ENCODE measurements at places on chromosomes 4 and X. TPM values are rescaled to one million over a fixed set of nuclear protein-coding genes. Genes with fewer than 3 reads are reported as not detected.

DNA sequence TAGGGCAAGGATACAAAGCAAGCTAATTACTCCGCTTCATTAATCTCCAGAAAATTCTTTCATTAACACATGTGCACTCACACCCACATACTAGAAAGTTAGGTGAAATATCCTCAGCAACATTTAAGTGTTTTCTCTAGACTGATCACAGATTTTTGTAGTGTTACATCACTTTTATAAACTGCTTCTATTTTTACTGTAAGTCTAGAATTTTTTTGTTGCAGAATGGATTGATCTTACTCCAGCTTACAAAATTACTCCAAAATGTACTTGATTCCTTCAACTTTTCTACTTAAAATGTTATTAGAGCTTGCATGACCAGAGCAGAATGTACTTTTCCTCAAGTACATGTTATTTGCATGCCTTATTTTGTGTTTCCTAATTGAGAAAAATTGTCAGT is 2325.2 kb downstream of the PCDH7 start:
- H3K4me1 ChIP-seq = no peaks in the 10 kb centered on the region
- H3K27ac ChIP-seq = no peak overlapping the region
- no peaks in the 10 kb centered on the region for H3K27me3 ChIP-seq

- H3K36me3 ChIP-seq = no peaks in the 10 kb centered on the region
- no peaks in the 10 kb centered on the region for H3K4me1 ChIP-seq
- no peaks in the 10 kb centered on the region for H3K27me3 ChIP-seq
- no peak overlapping the region for H3K4me3 ChIP-seq
- H3K27ac ChIP-seq = no peak overlapping the region
These were observed 359.1 kb upstream of the CXorf51A start for GRCh38 chrX:147173594-147173993.

GRCh38 chr4:19349416-19349815 is 902.3 kb upstream of the SLIT2 start:
- no peak overlapping the region for H3K4me3 ChIP-seq
- DNase-seq = no peak
- no peaks in the 10 kb centered on the region for H3K27me3 ChIP-seq
- no peak overlapping the region for H3K27ac ChIP-seq

- H3K4me3 ChIP-seq = no peak overlapping the region
- no peaks in the 10 kb centered on the region for H3K4me1 ChIP-seq
- no peaks in the 10 kb centered on the region for H3K36me3 ChIP-seq
These were observed 202.7 kb upstream of the POU3F4 start for GRCh38 chrX:83305381-83305780.

DNA sequence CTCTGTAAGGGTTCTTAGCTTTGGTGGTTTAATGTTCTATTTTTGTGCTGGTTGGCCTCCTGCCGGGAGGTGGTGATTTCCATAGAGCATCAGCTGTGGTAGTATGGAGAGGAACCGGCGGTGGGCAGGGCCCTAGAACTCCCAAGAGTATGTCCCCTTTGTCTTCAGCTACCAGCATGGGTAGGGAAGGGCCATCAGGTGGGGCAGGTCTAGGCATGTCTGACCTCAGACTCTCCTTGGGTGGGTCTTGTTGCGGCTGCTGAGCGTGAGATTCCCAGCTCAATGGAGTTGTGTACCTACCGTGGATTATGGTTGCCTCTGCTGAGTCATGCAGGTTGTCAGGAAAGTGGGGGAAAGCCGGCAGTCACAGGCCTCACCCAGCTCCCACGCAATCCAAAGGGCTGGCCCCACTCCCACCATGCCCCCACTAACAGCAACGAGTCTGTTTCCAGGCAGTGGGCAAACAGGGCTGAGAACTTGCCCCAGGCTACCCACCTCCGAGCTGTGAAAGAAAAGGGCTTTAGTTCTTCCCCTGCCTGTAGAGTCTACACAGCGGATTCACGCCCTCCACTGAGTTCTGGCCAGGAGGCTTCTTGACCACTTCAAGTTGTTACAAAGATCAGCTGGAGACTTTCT is 235.9 kb downstream of the RPA4 start:
- H3K4me3 ChIP-seq = no peak overlapping the region
- H3K27me3 ChIP-seq = no peaks in the 10 kb centered on the region
- no peak for DNase-seq

GRCh38 chrX:4129626-4130025 is 416.2 kb upstream of the PRKX start:
- H3K27ac ChIP-seq = no peak overlapping the region
- H3K4me1 ChIP-seq = no peaks in the 10 kb centered on the region
- no peak for DNase-seq
- H3K27me3 ChIP-seq = no peaks in the 10 kb centered on the region
- H3K4me3 ChIP-seq = no peak overlapping the region

DNA sequence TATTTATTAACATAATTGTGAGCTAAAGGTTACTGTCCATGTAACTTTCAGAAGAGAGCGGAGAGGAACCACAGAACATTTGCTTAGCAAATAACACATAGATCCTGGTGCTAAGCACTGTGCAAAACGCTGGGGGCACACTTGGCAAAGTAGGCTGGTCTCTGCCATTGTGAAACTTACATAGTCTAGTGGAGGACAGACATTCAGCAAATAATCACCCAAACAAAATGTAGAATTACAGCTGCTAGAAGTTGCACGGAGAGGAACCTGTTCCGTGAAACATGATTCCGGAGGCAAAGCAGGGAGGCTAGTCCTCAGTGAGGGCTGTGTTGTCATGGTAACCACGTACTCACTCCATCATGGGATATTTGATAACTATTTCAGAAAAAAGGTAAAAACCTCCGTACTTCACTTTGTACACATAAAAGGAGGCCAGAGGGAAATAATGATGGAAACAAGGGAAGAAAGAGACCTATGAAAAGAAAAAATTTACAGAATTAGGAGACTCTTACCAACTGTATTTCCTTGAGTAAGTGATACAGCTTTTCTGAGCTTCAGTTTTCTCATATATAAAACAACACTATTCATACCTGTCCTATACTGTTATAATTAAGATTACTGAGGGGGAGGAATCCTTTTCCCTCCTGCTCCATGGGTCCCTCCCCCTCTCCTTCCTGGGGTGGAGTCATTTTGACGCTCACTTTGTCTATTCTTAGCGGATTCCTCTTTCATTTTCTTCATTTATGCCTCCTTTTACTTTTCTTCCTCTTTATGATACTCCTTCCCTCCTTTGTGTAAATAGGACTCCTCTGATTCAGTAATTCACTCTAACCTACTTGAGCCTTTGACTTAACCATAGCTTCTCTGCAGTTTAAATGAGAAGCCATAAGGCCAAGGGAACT is 825 bp upstream of the RASGEF1B start:
- no peaks in the 10 kb centered on the region for H3K27me3 ChIP-seq
- H3K4me3 ChIP-seq = no peak overlapping the region
- DNase-seq = peak; percentile 59

DNA sequence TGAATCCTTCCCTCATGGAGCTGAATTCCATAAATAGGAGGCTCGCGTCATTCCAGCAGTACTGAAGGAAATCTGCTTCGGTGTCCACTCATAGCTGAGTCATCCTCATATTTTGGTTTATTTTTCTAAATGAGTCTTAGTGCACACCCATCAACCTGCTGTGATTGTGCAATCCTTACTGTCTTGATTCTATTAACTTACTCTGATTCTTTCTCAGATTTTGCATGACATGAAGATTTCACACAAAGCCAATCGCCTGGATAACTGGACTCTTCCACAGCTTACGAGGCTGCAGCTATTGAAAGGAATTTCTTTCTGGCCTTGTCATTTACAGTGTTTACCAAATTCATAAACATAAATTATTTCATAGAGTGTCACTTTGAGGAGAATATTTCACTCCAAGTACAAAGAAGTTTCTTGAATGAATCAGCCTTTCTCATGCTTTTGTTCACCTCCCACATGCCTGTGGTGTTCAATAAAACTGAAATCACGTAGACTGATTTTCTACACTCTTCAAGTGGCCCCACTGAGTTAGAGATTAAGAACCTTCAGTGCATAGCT is 207.6 kb upstream of the SLITRK2 start:
- no peaks in the 10 kb centered on the region for H3K27me3 ChIP-seq
- H3K4me1 ChIP-seq = no peaks in the 10 kb centered on the region
- no peak for DNase-seq
- no peak overlapping the region for H3K27ac ChIP-seq

- H3K4me1 ChIP-seq = no peaks in the 10 kb centered on the region
- DNase-seq = no peak
- no peak overlapping the region for H3K27ac ChIP-seq
These were observed 407.1 kb downstream of the IL15 start for GRCh38 chr4:142043509-142043908.

GRCh38 chr4:77184974-77185373 is 28.0 kb downstream of the CCNG2 start:
- no peak overlapping the region for H3K27ac ChIP-seq
- no peak overlapping the region for H3K4me3 ChIP-seq
- H3K36me3 ChIP-seq = no peaks in the 10 kb centered on the region
- no peaks in the 10 kb centered on the region for H3K4me1 ChIP-seq
- no peak for DNase-seq

DNA sequence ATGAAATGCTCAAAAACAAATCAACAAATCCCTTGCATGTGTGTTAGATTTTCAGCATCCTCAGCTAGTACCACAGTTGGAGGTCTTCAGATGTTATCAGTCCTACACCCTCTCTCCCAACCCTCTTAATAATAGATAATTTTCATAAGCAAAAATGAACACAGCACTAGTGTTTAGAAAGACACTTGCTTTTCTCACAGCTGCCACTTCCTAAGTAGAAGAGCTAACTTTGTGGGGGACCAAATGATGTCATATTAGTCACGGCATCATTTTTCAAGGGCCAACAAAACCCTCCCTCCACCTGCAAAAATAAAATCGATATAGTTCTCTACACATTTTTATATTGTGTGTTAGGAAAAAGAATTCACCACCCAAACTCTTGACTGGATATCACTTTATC is 163.5 kb upstream of the GYPA start:
- H3K4me1 ChIP-seq = no peaks in the 10 kb centered on the region

DNA sequence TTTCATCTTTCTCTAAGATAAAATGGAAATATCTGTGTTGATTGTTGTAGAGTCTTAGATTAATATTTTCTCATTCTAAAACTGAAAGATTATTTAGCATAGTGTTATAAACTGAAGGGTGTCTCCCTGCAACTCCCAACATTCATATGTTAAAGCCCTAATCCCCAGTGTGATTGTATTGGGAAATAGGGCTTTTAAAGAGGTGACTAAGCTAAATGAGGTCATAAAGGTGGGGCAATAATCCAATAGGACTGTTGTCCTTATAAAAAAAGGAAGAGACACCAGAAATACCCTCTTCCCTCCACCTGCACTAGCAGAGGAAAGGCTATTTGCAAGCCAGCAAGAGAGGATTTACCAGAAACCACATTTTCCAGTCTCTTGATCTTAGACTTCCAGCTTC is 1626.4 kb downstream of the C4orf33 start:
- H3K4me1 ChIP-seq = no peaks in the 10 kb centered on the region
- no peak overlapping the region for H3K27ac ChIP-seq
- H3K36me3 ChIP-seq = no peaks in the 10 kb centered on the region

GRCh38 chr4:36823199-36823967 is 421.2 kb upstream of the NWD2 start:
- H3K4me1 ChIP-seq = no peaks in the 10 kb centered on the region
- H3K27ac ChIP-seq = no peak overlapping the region
- no peak for DNase-seq
- no peaks in the 10 kb centered on the region for H3K36me3 ChIP-seq

GRCh38 chr4:100721077-100721476 is 203.3 kb upstream of the EMCN start:
- H3K4me3 ChIP-seq = no peak overlapping the region
- no peak for DNase-seq
- no peaks in the 10 kb centered on the region for H3K4me1 ChIP-seq
- no peak overlapping the region for H3K27ac ChIP-seq

GRCh38 chr4:73752424-73752823 is 12.1 kb downstream of the CXCL8 start:
- no peaks in the 10 kb centered on the region for H3K4me1 ChIP-seq
- no peak for DNase-seq
- no peak overlapping the region for H3K4me3 ChIP-seq
- no peaks in the 10 kb centered on the region for H3K36me3 ChIP-seq
- no peaks in the 10 kb centered on the region for H3K27me3 ChIP-seq

DNA sequence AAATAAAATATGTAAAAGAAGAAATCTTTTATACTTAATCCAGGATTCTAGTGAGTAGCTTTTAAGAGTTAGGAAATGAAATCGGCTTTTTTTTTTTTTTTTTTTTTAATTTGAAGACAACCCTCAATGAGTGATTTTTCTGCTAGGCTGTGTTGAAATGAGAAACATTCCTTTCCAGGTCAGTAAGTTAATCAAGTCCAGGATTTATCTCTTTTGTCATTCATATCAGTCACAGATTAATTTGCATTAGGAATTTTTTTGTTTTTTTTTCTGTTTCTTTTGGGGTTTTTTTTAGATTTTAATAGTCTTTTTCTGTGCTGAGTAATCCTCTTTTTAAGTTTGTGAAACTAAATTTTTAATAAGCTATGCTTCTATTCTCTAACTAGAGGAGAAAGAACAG is 448.1 kb downstream of the ADGRL3 start:
- H3K4me3 ChIP-seq = no peak overlapping the region
- H3K36me3 ChIP-seq = no peaks in the 10 kb centered on the region
- DNase-seq = no peak
- H3K27ac ChIP-seq = no peak overlapping the region

DNA sequence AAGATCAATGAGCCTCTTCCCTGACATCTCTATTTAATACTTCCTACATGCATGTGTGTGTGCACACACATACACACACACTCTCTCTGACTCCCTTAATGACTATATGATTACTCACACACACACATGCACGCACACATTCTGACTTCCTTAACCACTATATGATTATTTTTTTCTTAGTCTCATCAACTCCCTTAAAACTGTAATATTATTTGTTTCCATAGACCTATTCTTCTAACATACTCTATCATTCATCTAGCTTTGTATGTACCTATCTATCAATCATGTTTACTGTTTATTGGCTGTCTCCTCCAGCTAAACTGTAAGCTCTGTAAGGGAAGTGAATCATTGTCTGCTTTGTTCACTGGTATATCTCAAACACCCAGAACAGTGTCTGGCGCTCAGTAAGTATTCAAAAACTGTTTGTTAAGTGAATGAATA is 236.6 kb downstream of the RASL11B start:
- H3K4me3 ChIP-seq = no peak overlapping the region
- no peaks in the 10 kb centered on the region for H3K4me1 ChIP-seq
- no peak overlapping the region for H3K27ac ChIP-seq
- no peaks in the 10 kb centered on the region for H3K27me3 ChIP-seq

DNA sequence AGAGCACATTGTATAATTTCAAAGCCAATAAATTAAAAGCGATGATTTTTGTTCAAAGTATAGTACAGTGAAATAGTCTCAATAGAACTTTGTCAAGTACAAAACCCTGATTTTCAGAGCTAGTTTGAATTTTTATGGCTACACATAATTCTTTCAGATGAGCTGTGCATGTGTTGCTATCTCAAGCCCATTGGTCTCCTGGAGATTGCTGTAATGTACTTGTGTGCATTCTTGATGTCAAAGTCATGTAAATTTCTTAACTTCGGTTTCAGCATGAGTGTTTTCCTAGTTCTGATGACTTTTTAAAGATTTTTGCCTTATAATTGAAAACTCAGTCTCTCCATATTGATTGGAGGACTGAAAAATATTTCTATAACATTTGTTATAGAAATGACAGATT is 200.8 kb downstream of the CEP135 start:
- H3K27me3 ChIP-seq = no peaks in the 10 kb centered on the region
- H3K27ac ChIP-seq = no peak overlapping the region
- H3K4me3 ChIP-seq = no peak overlapping the region
- DNase-seq = no peak
- H3K4me1 ChIP-seq = no peaks in the 10 kb centered on the region

GRCh38 chr4:101967697-101968346 is 177.3 kb downstream of the BANK1 start:
- H3K27ac ChIP-seq = no peak overlapping the region
- no peaks in the 10 kb centered on the region for H3K4me1 ChIP-seq

PTPN13 gene
- total RNA-seq = 9.1 TPM

RAPGEF2 gene
- 38.2 TPM for total RNA-seq

PCYT1B gene
- 3.0 TPM for total RNA-seq

CAPN6 gene
- total RNA-seq = 6.9 TPM

ADGRG4 gene
- total RNA-seq = not detected

DCTD gene
- 39.7 TPM for total RNA-seq
